ENCODE measurements at places on chromosomes 13 and 19. TPM values are rescaled to one million over a fixed set of nuclear protein-coding genes. Genes with fewer than 3 reads are reported as not detected.

Gene CCDC70
- total RNA-seq = not detected

Gene RFPL4A
- not detected for total RNA-seq

Gene ZNF546
- total RNA-seq = 12.9 TPM

Gene KLK14
- 0.78 TPM for total RNA-seq

Gene CCDC8
- total RNA-seq = not detected

- no peak for DNase-seq
These were observed 365.9 kb downstream of the FGF14 start for GRCh38 chr13:102035969-102036368.

DNA sequence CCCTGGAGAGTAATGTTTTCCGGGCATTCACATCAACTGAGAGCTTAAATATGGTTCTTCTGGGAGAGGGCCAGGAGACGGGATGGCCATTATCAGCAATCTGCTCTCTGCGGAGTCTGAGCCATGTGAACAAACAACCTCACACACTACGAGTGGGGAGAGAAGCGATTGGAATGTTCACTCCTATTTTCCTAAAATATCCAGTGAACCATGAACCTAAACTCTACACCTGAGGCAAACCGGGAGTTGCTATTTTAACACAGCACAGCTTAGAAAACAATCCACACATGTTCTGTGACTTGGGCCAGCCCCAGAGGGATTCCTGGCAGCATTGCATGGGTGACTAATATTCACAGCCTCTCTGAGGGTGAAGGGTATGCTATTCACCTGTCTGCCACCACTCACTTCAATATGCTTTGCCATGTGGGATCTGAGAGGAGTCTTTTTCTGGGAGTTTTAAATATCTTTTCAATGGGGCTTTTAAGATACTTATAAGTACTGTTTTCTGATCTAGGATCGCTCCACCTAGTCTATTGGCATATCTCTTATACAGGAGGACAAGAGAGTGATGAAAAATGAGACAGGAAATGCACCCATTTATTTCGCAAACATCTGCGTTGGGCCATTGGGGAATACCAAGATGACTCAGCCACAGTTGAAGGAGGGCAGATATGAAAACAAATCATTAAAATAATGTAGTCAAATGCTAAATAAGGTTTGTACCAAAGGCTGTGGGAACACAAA lies 72.6 kb upstream of the SERP2 start:
- DNase-seq = no peak

GRCh38 chr13:35460061-35460460 lies 16.4 kb downstream of the MAB21L1 start:
- no peak for DNase-seq

DNA sequence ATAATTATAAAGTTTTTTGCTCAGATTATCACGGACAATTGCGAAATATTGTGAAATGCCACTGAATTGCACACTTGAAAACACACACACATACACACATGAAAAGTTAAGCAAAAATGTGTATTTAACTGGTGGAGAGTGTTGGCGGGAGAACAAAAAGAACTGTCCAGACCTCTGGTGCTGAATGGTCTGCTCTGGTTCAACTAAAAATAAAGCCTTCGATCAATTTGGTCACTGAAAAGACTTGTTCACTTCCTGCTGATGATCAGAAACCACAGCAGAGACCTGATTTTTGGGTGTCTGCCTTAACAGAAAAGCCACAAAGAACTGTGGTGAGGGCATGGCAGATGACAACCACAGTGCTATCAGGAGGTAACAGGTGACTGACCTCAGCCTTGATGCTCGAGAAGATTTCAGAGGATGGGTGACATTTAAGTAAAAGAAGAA lies 4.0 kb upstream of the IGFL1 start:
- DNase-seq = no peak
